ENCODE measurements at places on chromosomes 2 and 18.

DNA sequence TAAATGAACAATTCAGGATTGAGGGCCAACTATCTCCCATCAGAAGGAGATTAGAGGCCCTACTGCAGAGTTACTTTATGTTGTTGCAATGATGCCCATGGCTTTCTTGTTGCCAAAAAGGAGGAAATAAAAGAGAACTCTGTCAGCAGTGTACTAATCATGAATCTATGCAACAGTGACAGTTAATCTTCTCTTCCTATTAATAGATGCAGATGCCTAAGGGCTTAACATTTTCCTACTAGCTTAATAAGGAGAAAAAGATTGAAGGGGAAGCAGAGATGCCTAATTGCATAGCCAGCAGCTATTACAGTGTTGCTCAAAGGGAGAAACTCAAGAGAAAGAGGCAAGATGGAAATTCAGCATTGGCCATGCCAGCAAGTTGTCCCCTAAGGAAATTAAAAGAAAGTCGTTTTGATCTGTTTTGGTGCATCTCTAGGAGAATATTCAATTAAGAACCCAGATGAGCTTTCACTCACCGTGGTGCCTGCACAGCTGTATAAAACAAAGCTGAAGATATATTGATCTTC lies 107.1 kb upstream of the KCNJ3 start:
- no peak for DNase-seq

DNA sequence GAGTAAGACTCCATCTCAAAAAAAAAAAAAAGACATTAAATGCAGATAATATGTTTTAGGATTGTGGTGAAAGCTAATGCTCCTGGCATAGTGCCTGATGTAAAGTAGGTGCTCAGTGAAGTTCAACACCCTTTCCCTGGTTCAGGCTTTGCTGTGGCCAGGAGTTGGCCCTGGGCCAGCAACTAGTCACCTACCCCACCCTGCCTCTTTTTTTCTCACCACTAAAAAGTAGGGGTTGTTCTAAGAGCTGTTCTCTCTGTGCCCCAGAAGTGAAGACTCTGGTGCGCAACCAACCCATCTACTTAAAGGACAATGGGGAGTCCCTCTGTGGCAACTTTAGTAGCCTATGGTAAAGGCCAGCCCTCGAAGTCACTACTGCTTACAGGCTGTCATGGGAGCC lies 75.9 kb downstream of the DNMT3A start:
- DNase-seq, result peak; percentile 50

GRCh38 chr2:84495539-84496146 lies 20.7 kb upstream of the DNAH6 start:
- DNase-seq, result peak; percentile 60

DNA sequence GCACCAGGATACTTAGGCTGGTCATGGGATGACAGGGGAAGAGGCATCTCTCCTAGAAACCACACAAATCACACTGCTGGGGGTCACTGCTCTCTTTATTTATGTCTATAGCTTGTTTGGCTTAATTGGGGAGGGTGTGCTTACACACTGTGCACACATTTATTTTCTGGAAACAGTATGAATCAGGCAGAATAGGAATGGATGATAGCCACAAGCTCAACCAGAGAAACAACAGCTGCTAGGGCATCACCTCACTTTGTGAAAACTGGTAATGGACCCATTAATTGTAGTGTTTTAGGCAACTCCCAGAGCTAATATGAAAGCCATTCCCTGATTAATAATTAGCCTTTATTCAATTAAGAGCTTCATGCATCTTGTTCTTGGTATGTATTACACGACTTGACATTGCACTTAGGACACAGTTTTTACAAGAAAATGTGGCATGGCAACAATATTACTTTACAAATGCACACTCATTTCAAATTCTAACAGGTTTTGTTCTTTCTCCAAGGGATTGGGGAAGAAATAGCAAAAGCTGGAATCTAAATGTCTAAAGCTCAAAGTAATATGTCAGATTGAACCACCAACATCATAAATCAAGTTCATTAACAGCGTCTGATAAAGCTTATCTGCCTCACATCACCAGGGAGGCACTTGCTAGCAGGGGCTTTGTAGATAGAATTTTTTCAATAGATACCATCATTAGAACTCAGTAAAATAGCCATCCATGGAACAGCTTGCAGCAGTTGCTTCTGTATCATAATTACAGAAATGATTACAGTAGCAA lies 361.9 kb upstream of the FSHR start:
- DNase-seq, result no peak

GRCh38 chr2:108315444-108315934 lies 26.8 kb downstream of the SULT1C2 start:
- no peak for DNase-seq

GRCh38 chr2:196914867-196915460 lies 11.5 kb downstream of the PGAP1 start:
- no peak for DNase-seq

All from RPMI8226 (cell line).